ENCODE measurements at places on chromosomes 2 and 18.

DNA sequence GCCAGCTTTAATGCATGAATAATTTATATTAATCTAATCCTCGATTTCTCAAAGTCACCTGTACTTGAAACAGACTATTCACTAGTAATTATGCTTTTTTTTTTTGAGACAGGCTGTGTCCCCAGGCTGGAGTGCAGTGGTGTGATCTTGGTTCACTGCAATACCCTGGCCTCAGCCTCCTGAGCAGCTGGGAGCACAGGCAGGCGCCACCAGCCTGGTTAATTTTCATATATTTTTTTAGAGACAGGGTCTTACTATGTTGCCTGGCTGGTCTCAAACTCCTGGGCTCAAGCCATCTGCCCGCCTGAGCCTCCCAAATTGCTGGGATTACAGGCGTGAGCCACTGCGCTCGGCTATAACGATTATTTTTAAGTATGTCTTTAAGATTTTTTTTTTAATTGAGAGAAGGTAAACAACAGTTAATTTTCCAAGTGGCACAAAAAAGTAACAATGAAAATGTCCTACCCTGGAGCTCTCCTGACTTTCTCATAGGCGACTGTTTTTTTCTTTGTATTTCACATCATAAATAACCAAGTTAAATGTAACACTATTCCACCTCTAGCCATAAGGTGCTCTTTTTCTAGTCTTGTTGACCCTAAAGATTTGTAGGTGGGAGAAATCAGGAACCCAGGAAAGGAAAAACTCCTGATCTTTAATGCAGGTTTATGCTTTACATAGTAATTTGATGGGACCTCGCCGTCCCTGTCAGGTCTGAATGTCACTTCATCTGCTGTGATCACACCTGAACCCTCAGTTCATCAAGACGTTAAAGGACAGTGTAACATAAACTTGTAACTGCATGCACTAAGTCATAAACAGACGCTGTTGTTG lies 1.3 kb upstream of the ANKRD12 start:
- no peak for DNase-seq

GRCh38 chr2:231672617-231673347 lies 35.5 kb upstream of the PTMA start:
- no peak for DNase-seq

- no peak for DNase-seq
Observed at GRCh38 chr2:197675711-197676188, 363 bp upstream of the RFTN2 start.

DNA sequence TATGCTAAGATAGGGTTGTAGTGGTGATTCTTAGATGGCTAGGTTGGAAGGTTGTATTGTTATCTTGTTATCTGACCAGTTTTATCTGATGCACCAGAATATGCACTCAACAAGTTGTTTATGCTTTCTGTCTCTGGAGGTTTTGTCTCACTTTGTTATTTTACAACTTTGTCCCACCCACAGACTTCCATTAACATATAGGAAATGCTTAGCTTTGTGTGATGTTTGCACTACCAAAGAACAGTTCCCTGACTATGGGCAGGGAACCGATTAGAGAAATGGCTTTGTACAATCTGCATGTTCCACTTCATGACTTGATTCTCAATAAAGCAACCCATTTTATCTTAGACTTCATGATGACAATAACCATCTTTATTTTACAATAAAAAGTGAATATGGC lies 160.6 kb upstream of the CDH20 start:
- no peak for DNase-seq

DNA sequence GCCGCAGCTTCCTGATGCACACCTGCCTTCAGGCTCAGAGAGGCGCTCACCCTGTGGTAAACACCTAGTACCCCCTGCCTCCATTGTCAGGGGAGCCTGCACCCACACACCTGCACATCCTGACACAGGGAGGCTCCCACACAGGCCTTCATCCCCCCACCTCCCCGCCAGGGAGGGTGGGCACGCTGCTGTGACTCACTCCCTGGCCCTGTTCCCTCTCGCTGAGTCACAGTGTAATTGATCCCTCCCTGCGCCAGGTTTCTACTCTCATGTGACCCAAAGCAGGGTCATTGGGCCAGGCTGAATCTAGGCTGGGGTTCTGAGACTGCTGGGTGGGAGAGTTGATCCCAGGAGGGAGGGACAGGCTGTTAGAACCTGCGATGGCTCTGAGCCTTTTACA lies 8.5 kb upstream of the CELF4 start:
- DNase-seq, result no peak

GRCh38 chr18:47926101-47926850 lies 4.2 kb downstream of the SMAD2 start:
- no peak for DNase-seq

- DNase-seq, result no peak
Observed at GRCh38 chr18:31508781-31509180, 10.8 kb downstream of the DSG2 start.

GRCh38 chr2:75464348-75464946 lies 96.3 kb downstream of the EVA1A start:
- DNase-seq, result no peak

DNA sequence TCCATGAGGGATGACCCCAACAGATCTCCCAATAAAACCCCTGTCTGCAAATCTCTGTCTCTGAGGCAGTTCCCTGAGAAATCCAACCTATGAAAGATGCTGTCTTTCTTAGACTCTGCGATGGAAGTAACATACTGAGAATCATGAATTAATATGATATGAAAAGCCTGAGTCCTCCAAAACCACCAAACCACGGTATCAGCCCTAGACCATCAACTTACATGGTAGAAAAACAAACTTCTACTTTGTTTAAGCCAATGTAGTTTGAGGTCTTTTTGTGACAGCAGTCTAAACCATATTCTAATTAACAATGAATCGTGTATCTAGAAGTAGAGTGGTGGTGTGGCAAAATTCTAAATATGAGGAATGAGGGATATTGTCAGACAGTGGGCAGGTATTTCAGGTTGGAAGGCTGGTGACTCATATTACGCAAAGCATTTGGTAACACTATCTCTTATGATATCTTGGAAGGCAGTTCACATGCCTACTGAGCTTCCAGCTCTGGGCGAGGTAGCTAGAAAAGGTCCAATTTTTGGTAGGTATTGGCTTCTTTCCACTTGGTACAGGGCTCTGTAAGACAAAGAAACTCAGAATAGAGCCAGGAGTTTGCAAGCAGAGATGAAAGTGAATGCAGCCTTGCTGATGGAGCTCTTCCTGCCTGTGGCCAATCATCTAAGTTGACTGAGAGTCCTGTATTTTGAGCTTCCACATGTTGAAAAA lies 215.8 kb downstream of the ZFP36L2 start:
- DNase-seq, result no peak

DNA sequence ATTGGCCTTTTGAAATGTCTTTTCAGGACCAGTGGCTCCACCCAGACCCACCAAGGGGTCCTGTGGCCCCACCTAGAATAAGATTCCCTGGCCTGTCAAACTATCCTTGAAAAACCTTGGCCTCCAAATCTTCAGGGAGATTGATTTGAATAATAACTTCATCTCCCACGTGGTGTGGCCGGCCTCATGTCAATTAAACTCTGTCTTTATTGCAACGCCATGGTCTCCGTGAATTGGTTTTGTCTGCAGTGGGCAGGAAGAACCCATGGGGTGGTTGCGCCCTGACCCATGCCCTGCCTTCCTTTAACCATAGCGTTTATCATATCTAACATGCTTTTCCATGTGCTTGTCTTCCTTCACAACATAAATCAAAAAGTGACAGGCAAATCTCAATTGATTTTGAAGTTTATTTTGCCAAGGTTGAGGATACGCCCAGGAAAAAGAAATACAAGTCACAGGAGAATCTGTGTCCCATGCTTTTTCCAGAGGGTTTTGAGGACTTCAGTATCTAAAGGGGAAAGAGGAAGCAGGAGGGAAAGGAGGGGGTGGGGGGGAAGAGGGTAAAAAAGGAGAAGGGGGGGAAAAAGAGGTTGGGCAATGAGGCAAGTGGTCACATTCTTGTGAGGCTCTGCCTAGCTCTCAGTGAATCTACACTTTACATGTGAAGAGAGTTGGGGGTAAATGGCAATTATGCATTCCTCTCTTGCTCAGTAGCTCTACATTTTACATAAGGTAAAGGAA lies 66.5 kb upstream of the CABLES1 start:
- DNase-seq, result no peak

DNA sequence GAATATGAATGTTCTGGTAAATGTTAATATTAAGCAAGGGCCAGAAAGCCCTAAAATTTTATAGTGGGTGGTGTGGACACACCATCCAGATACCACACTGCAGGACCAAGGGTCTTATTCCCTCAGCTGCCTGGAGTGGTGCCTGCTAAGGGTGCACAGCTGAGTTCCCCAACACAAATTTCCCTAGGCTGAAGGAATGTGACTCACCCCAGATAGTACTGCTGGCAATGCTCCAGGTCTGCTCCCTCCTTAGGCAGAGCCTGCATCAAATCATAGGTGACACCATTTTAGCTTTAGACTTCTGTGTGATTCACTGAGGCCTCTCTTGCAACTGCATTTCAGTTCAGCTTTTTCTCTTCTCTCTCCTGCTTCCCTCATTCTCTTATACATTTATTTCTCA lies 321.1 kb downstream of the SATB2 start:
- DNase-seq, result no peak

DNA sequence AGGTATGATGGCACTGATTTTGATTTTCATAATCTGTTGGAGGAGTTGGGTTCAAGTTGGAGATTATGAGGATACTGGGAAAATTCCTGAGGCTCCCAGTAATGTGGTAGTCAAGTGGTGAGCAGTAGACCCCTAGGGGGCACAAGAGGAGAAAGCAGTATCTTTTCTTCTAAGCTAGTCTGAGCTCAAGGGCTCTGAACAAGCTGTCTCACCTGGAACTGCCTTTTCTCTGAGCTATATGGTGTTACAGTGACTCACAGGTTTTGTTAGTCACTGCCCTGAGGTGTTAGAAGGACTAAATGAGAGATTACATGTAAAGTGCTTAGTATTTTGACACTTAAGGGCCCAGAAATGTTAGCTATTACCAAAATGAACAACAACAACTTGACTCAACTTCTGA lies 42.2 kb downstream of the CD302 start:
- DNase-seq, result no peak

DNA sequence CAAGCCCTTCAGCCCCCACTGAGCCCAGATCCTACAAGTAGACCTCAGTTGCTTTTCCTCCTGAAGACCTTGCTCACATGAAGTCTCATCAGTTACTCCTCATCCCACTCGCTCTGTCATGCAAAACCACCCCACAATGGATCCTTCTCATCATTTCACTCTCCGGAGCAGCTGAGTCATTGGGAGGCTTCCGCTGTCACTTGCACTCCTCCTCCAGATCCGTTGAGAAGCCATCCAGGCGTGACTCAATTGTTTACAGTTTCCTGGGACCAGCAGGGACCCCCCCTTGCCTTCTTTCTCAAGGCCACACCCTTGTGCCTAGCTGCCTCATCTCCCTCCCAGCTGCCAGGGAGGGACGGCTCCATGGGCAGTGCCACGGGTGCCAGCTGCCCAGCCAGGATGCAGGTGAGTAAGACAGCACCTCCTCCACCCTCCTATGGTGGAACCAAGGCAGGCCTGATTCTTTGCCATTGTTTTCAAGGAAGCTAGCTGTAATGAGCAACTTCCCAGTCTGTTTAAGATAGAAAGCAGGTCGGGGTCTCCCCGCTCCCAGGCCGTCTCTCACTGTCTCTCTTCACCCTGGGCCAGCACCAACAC lies 16.3 kb downstream of the GPR55 start:
- no peak for DNase-seq

- no peak for DNase-seq
Observed at GRCh38 chr2:219743548-219743947, 116.1 kb downstream of the SLC4A3 start.

DNA sequence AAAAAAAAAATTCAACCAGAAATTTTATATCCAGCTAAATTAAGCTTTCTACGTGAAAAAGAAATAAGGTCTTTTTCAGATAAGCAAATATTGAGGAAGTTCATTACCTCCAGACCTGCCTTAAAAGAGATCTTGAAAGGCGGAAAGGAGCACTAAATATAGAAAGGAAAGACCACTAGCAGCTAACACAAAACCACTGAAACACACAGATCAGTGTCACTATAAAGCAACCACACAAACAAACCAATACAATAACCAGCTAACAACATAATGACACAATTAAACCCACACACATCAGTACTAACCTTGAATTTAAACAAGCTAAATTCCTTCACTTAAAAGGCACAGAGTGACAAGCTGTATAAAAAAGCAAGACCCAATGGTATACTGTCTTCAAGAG lies 958.3 kb downstream of the TSN start:
- no peak for DNase-seq

GRCh38 chr2:20300656-20301055 lies 50.0 kb downstream of the PUM2 start:
- no peak for DNase-seq

DNA sequence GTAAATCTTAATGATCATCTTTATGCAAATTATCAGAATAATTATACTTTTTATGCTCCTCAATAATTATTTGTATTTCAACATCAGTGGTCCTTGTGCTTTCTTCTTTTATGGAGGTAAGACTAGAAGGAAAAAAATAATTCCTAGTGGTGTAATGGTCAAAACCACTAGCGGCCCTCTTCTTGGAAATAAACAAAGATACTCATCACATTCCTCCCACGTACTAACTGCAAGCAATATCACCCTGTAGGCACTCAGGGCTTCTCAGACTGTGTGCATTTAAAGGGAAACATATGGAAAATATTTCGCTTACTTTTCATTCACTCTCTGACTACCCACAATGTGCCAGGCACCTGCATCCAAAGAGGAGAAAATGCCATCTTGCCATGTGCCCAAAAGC lies 263.7 kb downstream of the DOK6 start:
- no peak for DNase-seq

DNA sequence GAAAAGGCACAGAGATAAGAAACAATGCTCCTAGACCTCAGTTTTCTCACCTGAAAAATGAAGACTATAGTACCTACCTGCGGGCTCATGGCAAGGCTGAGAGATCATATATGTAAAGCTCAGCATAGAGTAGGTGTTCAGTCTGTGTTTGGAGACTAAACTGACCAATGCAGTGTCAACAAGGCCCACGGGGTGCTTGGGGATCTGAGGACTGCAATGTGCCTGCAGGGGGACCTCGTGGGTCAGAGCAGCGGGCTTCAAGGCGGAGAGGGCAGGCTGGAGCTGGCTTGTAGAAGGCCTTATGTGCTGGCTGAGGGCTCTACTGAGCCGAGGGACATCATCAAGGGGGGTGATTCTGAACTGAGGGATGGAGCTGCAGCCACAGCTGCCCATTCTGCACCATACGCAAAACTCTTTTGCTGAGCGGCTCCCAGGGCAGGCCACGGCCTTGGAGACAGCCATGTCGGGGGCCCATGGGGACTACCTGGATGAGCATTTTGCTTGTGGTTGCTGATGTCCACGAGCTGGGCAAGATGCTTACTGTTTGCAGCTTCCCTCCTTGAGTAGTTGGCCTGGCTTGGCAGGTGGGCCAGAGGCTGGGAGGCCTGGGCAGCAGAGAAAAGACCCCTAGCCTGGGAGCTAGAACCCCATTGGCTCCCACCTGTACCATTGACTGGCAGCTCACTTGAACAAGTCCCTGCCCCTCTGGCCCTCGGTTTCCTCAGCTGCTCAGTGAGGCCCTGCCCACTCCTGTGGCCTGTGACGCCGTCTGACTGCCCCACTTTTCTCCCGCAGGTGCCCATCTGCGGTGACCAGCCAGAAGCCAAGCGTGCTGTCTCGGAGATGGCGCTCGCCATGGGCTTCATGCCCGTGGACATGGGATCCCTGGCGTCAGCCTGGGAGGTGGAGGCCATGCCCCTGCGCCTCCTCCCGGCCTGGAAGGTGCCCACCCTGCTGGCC lies 23.5 kb downstream of the STEAP3 start:
- DNase-seq, result no peak

Measured in activated CD8-positive, alpha-beta memory T cell treated with anti-CD3 and anti-CD28 coated beads for 4 hours (primary cell).